ENCODE measurements at places on chromosomes 2 and 18.
A peak's percentile ranks its signal among the peaks of the same experiment; 100 is the strongest.

- DNase-seq: no peak
Observed at GRCh38 chr2:167785606-167786216, 461.7 kb downstream of the STK39 start.

- DNase-seq: no peak
Observed at GRCh38 chr2:197600306-197600705, 75.1 kb downstream of the RFTN2 start.

- peak; percentile 94 for DNase-seq
Observed at GRCh38 chr2:151637271-151637781, 97.0 kb downstream of the NEB start.

GRCh38 chr2:128402911-128403670 lies 84.4 kb upstream of the HS6ST1 start:
- no peak for DNase-seq

- DNase-seq: no peak
Observed at GRCh38 chr2:113922784-113923183, 32.9 kb downstream of the ACTR3 start.

- DNase-seq: no peak
Observed at GRCh38 chr2:1806254-1806653, 61.9 kb upstream of the PXDN start.

GRCh38 chr2:209094221-209094620 lies 329.6 kb upstream of the MAP2 start:
- no peak for DNase-seq

DNA sequence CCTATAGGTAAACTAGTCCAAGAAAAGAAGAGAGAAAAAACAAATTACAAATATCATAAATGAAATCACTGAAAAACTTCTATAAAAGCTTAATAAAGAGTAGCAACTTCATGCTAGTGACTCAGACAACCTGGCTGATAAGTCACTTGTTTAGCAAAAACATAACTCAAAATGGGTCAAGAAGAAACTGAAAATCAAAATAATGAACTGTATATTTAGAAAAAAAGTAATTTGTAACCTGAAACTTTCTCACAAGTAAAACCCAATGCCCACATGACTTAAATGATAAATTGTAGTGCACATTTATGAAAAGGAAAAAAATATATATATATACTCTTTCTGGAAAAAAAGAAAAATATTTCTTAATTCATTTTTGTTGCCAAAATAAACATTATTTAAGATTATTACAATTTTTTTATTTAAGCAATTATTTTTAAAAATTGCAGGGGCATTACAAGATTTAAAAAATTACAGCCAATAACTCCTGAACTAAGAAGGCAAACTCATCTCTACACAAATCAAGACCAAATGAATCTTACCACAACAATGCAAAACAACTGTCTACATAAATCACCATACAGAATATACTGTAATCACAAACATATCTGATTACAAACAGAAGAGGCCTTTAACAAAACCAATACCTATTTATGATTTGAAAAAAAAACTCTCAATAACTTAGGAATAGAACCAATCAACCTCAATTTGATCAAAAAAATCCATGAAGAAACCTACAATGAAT lies 406.3 kb downstream of the CDH7 start:
- no peak for DNase-seq

GRCh38 chr2:96265349-96265839 lies 403 bp downstream of the TMEM127 start:
- DNase-seq: no peak

DNA sequence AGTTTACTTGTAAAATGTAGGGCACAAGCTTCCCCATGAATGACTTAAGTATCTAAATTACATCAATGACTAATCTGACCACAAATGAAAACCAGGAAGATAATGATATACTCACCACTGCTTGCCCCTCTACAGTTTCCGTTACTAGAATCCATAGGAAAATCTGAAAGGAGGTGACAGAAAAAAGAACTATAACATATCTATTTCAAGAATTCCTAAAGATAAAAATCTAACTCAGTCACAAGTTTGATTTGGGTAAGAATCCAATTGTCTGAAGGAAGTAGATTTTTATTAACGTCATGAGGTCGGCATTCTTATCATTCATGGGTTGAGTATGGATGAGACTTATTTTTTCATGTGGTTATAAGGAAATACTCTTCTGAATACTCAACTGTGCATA lies 7.8 kb downstream of the FRZB start:
- no peak for DNase-seq

- peak; percentile 65 for DNase-seq
Observed at GRCh38 chr18:76619621-76620315, 124.7 kb upstream of the ZNF516 start.

GRCh38 chr2:200653021-200653420 lies 67.2 kb downstream of the AOX1 start:
- no peak for DNase-seq

DNA sequence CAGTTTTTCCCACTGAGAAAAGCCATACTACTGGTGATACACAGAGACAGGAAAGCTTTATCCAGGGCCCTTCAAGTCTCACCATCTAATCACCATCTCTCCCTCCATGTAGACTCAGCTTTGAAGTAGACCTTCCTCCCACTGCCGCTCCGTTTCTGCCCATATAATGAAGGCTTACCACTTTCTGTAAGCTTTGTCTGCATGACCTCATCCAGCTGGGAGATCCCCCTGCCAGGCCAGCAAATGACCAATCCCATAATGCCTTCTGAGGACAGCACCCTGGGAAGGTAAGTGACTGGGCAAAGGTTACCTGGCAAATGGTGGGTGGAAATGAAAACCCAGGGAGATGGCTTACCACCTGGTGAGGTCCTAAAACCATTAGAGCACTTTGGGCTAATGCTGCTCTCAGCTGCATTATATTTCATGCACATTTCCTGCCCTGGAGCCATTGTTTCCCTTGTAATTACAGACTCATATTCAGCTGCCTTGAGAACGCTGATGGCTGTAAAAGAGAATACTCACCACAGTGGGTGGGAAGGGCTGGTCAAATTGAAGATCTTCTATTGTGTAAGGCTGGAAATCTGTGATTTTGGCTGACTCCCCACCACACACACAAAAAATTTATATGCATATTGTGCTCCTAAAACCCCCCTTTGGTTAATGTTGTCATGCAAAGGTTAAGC lies 350.7 kb upstream of the SYT4 start:
- DNase-seq: no peak

DNA sequence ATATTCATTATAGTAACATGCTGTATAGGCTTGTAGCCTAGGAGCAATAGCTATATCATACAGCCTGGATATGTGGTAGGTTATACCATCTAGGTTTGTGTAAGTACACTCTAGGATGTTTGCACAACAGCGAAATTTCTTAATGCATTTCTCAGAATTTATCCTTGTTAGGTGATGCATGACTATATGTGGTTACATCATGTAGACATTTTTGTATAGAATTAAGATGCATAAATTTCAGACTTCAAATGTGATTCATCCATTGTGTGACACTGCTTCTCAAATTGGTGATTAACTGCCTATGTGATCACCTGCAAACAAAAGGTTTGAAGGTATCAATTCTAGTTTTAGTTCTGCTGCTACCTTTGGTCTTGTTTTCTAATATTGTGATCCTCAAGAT lies 1787.0 kb upstream of the PIK3C3 start:
- DNase-seq: no peak

DNA sequence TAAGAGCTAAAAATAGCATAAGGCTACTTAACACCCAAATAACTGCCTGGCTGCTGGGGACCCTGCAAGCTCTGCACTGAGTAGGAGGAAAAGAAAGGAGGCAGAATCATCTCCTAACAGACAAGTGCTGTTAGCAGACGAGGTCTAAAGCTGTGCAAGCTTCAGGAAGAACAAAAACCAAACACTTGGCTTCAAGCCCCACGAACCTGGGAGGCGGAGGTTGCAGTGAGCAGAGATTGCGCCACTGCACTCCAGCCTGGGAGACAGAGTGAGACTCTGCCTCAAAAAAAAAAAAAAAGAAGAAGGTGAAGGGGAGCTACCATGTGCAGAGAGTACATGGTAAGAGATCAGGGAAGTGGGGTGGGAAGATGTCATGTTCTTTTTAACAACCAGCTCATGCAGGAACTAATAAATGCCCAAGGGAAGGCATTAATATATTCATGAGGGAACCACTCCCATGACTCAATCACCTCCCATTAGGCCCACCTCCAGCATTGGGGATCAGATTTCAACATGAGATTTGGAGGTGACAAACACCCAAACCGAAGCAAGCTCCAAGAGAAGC lies 28.8 kb upstream of the INO80C start:
- DNase-seq: no peak

DNA sequence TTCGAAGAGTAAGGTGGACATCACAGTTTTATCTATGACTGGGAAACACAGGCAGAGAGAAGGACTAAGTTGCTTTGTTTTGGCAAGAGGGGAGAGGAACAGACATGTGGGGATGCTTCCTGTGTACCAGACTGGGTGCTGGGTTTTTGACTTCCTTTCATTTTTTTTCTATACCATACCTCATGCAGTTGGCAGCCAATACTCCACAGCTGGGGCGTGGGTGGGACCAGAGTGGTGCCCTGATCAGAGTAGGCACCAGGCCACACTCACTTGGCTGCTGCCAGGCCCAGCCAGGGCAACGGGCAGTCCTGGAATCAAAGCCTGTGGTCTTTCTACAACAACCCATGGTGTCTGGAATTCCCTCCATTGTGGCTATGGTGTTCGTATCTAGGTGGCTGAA lies 45.2 kb downstream of the SH3RF3 start:
- no peak for DNase-seq

DNA sequence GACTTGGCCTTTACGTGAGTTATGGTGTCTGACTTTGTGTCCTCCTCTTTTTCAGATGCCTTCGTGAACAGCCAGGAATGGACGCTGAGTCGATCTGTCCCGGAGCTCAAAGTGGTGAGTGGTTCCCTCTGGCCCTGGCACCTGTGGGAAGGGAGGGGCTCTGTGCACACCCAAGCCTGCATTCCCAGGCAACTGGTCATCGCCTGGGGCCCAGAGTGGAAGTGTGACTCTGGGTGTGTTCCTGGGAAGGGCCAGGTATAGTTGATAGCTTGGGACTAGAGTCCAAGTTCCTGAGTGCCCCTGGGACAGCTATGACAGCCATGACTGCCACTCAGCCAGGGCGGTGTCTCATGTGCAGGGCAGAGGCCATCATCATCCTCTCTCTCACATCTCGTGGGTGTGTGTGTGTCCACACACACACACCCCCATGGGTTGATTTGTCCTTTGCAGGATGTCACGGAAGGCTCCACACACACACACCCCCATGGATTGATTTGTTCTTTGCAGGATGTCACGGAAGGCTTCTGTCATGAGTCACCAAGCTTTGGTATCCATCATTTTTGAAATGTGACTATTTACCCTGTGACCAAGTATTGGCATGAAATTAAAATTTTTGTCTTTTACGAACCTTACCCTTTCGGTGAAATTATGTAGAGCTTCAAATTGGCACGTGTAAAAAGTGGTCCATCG lies 215.4 kb downstream of the AGAP1 start:
- DNase-seq: no peak

- DNase-seq: no peak
Observed at GRCh38 chr2:170276925-170277629, 99.1 kb downstream of the MYO3B start.

DNA sequence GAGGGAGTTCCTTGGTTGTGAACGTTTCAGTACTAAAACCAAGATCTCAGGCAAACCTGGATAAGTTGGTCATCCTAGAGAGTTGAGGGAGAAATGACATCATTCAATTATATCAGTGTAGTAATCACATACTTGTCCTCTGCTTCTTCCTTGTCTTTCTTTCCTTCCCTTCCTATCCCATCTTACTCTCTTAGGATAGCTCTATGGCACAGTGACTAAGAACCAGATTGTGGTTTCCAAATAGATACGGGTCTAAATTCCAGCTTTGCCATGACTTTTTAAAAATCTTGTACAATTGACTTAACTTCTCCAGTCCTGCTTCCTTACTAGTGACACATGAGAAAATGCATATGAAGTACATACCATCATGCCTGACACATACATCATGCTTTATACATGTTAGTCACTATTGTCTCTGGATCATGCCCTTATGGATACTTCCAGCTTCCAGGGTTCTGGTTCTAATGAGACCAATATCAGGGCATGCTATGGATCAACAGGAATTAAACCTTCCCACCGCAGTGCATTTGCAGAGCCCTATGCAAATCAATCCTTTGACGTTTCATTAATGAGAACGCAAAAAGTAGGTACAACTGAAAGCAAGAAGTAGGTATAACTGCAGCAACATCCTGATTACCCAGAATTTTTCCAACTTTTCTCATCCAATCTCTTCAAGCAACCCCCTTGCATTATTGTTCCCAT lies 168.0 kb upstream of the KLF7 start:
- no peak for DNase-seq

DNA sequence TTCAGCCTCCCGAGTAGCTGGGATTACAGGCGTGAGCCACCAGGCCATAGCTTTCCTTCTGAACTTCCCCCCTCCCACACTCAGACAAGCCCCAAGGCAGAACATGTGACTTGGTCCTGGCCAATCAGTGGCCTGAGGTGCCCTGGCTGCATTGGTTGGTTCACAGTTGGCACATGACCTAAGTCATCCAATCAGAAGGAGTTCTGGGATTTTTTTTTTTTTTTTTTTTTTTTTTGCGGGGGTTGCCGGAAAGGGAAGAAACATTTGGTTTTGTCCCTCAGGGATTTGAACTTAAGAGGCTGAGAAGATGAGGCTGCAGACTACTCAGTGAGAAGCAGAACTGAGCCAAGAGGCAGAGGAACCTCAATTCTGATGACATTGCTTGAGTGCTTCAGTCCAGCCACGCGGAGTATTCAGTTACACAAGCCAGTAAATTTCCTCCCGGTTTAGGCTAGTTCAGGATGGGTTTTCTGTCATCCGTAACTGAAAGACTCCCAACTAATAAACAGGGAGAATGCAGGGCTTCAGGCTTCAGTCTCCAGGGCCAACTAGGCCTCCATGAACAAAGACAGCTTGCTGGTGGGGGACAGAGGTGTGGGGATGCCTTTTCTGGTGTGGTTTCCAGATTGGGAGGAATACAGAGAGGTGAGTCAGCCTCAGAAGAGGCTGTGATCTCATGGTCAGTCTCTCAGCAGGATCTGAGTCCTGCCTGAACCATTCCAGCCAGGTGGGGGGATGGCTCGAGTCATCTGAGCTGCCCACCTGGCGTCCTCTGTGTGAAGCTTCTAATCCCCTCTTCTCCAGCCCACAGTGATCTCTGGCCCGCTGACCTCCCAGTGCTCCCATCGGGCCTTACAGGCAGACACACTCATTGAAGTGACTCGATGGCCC lies 9.2 kb downstream of the PTMA start:
- DNase-seq: peak; percentile 86

DNA sequence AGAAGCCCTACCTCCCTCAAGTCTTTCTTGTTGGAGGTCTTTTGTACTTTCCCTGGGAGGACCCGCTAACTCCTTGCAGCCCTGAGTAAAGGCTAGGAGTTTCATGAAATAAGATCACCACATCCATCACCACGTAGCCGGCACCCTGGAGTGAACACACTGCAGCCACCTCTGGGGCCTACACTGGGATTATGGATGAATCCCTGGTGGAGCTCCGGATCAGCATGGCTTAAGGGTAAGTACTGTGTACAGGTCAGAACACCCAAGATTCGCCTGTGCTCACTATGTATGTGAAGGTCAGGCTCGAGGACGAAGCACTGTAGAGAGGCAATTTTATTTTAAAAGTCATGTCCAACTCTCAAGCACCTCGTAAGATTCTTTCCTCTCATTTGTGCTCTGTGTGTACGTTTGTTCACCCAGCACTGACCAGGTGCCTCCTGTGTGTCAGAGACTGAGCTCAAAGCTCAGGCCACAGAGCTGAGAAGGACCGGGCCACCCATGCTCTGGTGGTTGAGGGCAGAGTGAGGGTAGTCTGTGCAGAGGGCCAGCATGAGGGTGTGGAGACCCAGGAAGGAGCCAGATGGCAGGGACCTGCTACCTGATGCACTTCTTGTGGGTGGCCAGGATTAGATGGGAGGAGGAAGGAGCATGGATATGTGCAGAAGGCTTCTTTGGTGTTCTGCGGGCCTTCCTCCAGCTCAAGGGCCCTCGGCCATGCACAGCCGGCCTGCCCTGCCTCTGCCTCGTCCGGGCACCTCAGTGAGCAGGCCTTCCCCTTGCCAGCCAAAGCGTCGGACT lies 66.7 kb upstream of the TFCP2L1 start:
- DNase-seq: no peak
